ENCODE measurements at places on chromosomes 7 and 10.
A peak's percentile ranks its signal among the peaks of the same experiment; 100 is the strongest.

GRCh38 chr7:125391921-125392320, 462.3 kb upstream of the POT1 start:
- DNase-seq: no peak

- no peak for DNase-seq
Observed at GRCh38 chr10:102435529-102436233, 3.3 kb upstream of the CUEDC2 start.

GRCh38 chr10:113036619-113037018, 86.6 kb downstream of the TCF7L2 start:
- no peak for DNase-seq

- DNase-seq: no peak
Observed at GRCh38 chr10:25811052-25811685, 122.9 kb upstream of the MYO3A start.

DNA sequence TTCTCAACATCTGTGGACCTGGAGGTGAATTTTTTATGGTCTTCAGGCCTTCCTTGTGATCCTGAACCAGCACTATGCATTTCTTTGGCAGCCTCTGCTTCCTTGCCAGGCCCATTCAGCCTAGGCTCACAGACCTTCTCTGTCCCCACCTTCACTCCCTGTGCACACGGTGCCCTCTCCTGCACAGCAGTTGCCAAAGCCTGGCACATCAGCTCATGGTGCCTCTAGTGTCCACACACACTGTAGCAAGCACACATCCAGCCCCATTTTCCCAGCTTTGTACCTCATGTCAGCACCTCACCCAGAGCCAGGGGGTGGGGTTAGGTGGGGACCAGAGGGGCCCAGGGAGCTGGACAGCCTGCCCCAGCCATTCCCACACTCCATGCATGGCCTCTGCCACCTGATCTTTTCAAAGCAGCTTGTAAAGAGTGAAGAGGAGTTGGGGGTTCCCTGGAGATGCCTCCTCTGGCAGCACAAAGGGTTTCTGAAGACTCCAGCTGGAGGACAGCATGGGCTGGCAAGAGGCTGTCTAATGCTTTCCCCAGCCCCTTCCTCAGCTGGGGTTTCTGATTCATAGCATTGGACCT, 57.9 kb upstream of the TMEM72 start:
- DNase-seq: no peak

DNA sequence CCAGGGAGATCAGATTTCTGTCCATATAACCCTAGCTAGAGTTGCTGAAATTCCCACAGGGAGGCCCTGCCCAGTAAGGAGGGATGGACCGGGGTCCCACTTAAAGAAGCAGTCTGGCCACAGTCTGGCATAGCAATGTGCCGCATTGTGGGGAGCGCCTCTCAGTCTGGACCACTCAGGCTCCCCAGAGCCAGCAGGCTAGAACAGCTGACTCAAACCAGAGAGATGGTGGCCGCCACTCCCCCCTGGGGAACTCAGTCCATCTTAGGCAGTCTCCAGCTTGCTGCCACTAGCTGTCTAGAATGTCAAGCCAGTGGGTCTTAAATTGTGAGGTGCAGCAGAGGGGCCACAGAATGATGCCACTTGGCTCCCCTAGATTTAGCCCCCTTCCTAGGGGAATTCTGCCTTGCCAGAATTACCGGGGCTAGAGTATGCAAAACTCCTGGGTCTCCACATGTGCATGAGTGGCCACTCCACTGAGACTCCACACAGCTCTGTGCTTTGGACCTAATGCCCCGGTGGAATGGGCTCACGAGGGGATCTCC, 133.3 kb upstream of the LANCL2 start:
- DNase-seq: no peak

GRCh38 chr10:129771576-129771975, 192.5 kb downstream of the EBF3 start:
- no peak for DNase-seq

DNA sequence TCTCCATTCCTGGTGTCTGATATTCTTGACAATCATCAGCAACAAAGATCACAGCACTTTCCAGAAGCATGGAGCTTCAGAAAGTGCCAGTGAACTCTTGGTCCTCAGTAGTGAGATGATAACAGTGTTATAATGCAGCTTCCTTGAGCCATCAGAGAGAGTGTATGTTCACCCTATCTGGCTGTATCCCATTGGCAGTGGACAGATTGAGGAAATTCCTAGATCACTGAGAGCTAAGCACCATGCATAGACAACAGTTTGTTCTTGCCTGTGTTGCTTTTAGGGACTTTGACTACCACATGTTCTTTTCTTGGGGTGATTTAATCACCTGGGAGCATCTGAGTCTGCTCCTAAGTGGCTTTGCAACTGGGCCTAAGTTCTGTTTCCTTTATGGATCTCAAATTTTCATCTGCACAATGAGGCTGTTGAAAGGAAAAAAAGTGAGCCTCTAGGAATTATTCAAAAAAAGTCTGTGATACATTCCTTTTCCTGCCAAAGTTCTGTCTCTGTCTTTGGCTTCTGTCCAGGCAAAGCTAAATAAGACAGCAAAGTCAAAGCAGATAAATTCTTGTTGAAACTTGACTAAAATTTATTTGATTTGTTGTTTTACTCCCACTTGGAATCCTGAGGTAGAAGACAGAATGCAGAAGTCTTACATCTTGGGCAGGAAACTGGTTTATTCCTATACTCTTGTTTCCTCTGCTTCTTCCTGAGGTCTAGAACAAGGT, 14.5 kb upstream of the ZNF282 start:
- peak; percentile 3 for DNase-seq
